Adipocyte (in vitro differentiated cells): ENCODE measurements at places on chromosomes 7 and 10.
A peak's percentile ranks its signal among the peaks of the same experiment; 100 is the strongest.

DNA sequence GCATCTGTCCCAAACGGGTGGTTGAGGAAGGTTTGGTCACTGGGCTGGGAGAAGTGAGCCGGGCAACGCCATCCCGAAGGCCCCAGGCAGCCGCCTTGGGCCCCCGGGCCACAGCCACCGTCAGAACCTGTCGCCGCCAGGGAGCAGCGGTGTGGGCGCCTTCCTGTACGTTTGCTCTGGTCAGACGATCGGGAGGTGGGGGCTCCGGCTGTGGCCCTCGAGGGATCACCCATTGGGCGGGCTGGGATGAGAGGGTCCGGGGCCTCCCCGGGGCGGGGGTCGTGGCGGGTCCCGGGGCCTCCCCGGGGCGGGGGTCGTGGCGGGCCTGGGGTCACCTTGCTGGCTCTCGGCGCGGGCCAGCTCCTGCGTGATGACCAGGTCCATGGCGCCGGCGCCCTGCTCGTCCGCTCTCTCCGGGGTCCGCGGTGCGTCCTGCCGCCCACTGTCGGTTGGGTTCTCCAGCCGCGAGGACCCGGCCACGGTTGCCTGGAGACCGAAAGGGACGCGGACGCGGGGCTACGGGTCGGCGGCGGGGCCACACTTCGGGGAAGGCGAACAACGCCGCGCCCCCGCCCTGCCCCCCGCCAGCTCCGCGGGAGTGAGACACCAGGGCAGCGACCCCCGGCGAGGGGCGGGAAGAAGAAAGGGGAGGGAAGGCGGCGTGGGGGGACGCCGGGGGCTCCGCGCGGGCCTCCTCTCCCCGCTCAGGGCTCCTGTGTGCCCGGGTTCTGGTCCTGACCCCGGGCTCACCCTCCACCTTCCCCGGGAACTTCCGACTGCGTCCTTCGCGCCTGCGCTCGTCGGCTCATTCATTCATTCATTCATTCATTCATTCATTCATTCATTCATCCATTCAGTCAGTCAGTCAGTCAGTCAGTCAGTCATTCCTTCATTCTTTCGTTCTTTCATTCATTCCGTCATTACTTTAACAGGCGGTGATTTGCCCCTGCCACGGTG is at the start of gene CFAP46:
CFAP46 (minus strand) TSS at position 470 of the 957 bp plus-strand sequence; CDS start at position 384, 86 bp downstream.
- peak; percentile 74 for DNase-seq

DNA sequence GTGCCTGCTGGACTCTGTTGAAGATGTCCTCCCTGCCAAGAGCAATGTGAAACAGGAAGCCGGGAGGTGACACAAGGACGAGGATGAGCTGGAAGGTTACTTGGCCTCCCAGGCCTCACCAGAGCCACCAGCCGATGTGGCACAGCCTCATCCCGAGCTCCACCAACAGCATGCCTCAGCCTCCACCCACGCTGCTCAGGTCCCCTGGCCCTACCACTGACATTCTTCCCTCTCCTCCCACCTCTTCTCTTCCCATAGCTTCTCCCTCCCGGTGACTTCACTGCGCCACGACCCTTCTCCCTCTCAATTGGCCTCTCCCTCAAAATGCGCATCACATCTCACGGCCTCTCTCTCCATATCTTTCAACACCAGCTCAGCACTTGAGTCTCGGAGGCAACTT is 249.9 kb downstream of the SKAP2 start:
- DNase-seq = no peak

- no peak for DNase-seq
Observed at GRCh38 chr10:104303594-104304355, 34.5 kb downstream of the ITPRIP start.

DNA sequence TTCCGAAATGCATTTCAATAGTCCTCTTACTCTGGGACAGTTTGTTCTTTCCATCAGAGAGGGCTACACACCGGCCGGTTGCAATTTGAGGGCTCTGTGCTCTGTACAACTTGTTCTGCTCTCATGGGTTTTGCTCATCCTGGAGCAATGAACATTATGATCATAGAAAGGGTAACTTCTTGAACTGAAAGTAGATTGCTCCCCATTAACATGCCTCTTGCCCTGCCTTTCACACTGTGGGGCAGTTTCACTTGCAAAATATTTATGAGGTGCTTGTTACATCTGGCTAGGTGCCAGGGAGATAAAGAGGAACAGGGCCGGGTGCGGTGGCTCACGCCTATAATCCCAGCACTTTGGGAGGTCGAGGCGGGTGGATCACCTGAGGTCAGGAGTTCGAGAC is 97.3 kb upstream of the MPP7 start:
- DNase-seq = no peak

DNA sequence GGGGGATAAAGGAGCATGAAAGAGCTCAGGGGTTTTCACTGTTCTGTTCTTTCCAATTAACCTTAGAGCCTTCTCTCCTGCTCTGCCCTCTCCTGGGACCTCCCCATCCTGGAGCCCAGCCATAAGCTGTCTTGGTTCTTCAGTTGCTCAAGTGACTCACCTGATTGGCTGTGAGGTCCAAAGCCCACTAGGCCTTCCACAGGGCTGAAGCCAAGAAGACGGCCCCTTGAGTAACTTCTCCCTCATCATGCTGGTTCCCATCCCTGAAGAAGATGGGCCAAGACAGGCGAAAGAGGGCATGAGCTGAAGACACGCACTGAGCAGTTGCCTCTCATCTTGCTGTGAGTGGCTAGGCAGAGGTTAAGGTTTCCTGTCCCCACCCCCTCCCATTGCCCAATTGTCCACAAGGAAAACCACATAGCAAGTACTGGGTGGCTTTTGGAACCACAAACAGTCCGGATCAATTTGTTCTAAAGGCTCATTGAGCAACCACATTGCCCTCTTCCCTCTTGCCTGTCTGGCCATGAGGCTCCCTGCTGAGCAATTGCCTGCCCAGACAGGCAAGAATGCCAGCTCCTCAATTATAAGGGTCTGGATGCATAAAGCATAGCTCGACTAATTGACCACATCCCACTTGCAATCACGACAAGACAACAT is 43.9 kb upstream of the GPAM start:
- DNase-seq = peak; percentile 11

DNA sequence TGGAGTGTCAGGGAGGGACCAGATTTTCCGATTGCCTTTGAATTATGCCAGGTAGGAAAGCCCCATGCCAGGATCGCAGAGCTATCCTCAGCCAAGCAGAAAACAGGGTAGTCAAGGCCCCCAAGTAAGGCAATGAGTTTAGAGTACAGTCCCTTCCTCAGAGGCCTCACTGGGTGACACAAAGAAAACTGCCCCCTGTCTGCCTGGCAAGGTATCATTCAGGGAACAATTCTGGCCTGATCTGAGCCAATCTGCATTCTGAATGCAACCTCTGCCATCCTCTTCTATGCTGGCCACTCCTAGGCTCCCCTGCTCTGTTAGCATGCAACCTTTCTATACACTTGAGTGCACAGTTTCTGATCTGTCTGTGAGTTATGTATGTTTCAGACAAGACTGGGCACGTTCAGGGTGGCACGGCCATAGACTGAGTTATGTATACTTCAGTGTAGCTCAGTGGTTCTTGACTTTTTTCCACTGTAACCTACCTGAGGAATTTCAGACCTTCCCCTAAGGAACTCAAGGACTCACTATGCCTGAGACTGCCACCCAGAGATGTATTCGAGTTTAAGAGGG is 336.8 kb downstream of the PLXNA4 start:
- DNase-seq = no peak

DNA sequence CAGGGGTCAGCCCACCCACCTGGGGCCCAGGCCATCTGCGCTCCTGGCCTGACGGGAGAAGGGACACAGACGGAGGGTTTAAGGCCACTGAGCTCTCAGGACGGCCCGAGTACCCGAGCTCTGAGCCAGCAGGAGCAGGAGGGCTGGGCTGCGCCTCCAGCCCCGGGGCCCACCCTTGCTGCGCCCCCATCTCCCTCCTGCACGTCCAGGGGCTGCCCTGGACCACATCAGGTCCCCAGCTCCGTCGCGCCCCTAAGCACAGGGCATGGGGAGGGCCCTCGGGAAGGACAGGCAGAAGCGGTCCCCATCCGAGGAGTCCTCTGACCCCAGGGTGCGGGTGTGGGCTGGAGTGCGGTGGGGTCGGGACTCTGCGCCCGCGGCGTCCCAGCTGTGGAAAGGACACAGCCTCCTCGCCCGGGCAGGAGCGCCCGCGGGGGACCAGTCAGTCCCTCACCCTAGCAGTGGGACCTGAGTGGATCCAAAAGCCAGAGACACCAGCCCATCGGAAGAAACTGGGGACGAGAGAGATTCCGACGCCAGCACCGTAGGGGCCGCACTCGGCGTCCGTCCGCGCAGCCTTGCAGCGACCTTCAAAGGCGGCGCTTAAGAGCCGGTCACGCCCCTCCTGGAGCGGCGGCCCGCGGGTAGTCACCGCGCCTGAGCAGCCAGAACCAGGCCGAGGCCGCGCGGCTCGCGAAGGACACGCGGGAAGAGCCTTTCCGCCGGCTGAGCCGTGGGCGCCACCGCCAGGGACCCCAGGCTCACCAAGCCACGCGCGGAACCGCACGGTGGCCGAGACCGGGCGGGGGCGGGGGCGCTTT is 15.9 kb downstream of the CAMK2B start:
- peak; percentile 75 for DNase-seq

- peak; percentile 85 for DNase-seq
Observed at GRCh38 chr10:30059209-30060107, at the start of gene JCAD. Gene JCAD, minus strand, starts transcription at chr10:30059586. Its CDS starts 11,774 bp downstream, at chr10:30047812.

- no peak for DNase-seq
Observed at GRCh38 chr10:81096558-81096957, 558.9 kb downstream of the SH2D4B start.

GRCh38 chr7:135364206-135364605 is 130.6 kb downstream of the STRA8 start:
- DNase-seq = no peak

DNA sequence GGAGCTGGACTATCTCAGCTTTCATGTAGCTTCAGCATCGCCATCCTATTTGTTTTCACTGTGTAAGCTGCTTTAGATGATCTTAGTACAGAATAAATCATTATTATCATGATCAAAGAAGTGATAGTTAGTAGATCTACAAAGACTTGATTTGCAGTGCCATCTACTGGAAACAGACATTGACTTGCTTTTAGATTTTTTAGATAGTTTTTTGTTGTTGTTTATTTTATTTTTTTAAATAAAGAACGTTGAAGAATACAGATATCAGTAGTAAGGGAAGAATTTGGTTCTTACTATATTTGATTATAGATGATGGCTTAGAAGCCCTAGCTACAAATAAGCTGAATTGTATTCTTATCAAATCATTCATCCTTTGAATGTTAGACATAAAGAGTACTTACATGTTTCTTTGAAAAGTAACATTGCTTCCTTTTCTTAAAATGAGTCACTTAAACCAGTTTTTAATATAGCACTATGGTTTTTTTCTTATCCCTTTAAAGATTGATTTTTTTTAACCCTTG is 6.3 kb upstream of the SFMBT2 start:
- DNase-seq = peak; percentile 75

GRCh38 chr10:131781076-131781475 is 119.7 kb upstream of the PPP2R2D start:
- no peak for DNase-seq
